Activated CD8-positive, alpha-beta memory T cell treated with anti-CD3 and anti-CD28 coated beads for 4 hours (primary cell): ENCODE measurements at places on chromosomes 7 and 10.

- no peak for DNase-seq
Observed at GRCh38 chr10:6194311-6194710, 8.4 kb upstream of the PFKFB3 start.

GRCh38 chr10:48691812-48692528, 7.3 kb downstream of the WDFY4 start:
- no peak for DNase-seq

- DNase-seq, result peak; percentile 38
Observed at GRCh38 chr7:149414745-149415390, 46.0 kb downstream of the ZNF777 start.

GRCh38 chr7:83655951-83656556, 7.1 kb upstream of the SEMA3E start:
- DNase-seq, result no peak

DNA sequence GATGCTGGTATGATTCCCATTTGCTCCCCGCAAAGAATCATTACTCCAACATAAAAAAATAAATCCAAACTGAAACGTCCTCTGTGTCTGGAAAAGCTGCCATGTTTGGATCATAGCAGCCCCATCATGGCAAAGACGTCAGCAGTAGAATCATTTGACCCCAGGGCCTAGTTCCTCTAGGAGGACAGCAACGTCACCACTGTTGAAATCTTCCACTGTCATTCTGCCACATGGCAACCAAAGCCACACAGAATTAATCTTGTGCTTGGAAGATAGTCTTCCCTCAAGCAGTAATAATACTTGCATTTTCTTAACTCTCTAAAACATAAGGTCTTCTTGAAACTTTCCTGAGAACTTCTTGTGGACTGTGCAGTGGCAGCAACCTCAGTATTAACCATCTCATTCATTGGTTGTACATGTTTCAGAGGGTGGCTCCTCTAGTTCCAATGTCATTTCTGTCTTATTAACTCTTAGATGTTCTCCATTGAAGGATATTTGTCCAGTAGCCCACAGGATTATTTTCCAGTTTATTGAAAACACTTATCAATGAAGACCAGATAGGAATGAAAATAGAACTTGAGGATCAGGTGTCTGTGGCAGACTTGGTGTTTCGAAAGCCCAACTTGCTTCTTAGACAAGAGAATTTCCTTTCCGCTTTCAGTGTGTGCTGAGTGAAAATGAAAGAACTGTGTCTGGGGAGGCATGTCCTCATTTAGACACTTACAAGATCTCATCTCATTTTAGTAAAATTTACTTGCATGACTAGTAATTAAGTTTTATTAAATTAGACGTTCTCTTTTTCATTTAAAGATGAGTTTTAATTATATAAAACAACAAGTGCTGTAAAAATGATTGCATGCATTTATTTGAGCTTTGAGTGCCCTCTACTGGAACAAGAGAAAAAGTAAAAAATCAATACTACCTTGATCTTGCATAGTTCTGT, 28.9 kb upstream of the INHBA start:
- DNase-seq, result no peak

GRCh38 chr7:136020556-136020955, 43.4 kb upstream of the MTPN start:
- DNase-seq, result no peak

GRCh38 chr10:18501629-18502028, 149.8 kb downstream of the NSUN6 start:
- no peak for DNase-seq

DNA sequence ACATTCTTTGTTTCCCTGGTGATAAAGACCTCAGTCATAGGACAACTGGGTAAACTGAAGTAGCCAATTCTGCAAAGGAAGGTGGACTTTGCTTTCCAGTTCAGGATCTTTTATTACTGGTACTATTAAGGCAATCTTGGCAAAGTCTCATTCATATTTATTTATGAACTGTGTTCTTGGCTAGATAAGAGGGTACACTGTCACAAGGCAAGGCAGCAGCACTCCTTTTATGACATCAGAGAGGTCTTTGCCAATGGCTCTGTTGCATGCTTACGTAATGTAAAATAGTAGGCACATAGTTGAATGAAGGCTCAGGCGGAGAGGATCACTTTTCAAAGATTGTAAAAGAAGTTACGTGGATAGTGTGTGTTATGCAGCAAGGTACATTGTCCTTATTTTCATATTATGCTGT, 63.7 kb upstream of the PDK4 start:
- DNase-seq, result no peak

- no peak for DNase-seq
Observed at GRCh38 chr7:105802604-105803428, 73.6 kb downstream of the ATXN7L1 start.

DNA sequence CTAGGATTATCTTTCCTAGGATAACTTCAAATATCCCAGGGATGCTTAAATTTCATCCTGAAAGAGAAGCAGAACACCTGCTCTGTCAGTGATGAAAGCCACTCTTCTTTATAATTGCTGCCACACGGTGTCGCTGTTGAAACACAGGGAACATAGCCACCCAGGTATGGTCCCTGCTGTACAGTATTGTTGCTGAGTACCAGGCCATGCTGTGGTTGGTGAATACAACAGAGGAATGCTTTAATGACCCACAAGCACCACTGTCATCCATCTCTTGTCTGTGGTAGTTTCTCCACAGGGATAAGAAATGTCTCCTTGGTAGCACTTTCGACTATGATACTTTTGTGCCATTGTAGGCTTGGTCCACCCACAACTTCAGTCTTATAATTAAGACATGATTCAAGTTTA, 70.6 kb upstream of the STARD3NL start:
- DNase-seq, result peak; percentile 31

DNA sequence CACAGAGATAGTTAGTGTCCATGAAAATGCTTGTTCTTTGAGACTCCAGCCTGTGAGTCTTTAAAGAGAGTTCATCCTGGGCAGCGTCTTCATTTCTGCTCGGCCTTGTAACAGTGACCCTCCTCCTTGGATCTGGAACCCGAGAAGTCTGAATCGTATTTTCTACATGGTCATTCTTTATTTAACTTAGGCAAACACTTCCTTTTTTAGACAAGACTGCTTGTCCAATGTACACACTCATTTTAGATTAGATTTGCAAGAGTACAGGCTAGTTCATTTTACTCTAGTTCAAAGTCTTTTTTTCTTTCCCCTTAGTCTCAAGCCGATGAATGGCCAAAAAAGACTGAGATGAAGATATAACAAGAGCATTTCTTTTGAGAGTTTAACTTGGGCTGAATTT, 133.5 kb downstream of the CHN2 start:
- no peak for DNase-seq
